ENCODE measurements at places on chromosomes 2 and 18.
A peak's percentile ranks its signal among the peaks of the same experiment; 100 is the strongest.

GRCh38 chr2:48699348-48699930 lies 56.1 kb downstream of the LHCGR start:
- DNase-seq, result no peak

GRCh38 chr2:233428008-233428407 lies 73.7 kb downstream of the DGKD start:
- no peak for DNase-seq

DNA sequence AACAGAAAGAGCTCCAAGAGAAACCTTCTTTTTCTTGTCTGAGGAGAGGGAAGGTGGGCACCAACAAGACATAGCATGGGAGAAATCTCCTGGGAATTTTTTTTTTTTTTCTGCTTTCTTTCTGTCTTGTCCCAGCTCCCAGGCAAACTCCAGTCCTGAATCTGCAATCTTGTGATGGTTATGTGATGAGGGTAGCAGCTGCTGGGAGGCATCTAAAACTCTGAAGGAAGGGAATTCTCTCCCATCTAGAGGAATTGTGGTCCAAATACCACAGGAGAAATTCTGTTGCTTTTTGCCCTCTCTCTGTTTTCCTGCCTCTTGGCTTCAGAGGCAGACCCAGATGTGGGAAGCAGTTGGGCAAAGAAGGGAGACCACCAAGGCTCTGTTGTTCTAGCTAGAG lies 16.7 kb downstream of the SCRN3 start:
- DNase-seq, result no peak

- DNase-seq, result no peak
Observed at GRCh38 chr18:60295674-60296073, 76.9 kb downstream of the MC4R start.

GRCh38 chr2:58441643-58442042 lies 200.5 kb upstream of the FANCL start:
- no peak for DNase-seq

DNA sequence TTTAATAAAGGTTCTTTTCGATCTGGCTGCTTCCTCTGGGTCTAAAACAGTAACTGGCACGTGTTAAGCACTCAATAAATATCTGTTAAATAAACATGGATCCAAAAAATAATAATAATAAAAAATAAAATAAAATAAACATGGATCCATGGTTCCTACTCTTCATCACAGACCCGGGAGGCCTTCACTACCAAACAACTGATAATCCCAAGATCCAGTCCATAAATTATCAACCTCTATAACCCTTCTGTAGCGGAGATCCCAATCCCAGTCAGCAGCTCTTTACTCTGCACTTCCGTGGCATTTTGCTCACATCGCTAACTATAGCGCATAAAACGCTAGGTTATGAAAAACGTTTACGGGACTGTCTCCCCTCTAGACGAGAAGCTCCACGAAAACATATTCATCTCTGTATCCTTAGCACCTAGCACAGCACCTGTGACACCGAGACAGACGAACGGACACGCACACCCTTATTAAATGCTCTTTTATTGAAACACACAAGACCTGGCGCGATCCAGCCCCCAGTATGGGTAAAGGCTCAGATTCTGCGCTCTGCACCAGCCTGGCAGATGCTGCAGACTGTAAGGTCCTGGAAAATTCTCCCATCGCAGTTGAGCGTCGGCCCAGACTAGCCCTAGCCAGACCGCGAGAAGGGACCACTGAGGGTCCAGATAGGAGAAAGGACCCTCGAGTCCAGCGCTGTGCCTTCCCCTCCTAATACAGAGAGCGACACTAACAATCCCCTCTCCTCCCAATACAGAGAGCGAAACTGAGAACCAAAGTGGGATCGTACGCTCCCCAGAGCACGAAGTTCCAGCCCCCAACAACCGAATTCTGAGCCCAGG lies 770 bp downstream of the NBAS start:
- DNase-seq, result no peak

DNA sequence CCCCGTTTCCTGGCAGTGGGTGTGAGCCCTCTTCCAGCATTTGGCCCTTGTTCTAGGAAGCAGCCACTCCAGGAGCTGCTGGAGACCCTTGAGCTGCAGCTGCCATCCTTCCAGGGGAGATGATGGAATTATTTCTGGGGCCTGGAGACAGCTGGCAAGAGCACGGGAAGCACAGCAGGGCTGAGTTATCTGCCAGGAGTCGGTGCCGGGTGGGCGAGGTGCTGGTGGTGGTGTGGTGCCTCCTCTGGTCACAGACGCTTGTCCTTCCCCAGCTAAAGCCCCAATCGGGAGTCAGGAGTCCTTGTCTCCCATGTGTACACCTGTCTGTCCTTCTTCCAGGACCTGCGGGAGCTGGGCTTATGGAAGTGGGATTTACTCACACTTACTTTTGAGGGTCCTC lies 36.0 kb downstream of the DPYSL5 start:
- no peak for DNase-seq

- DNase-seq, result no peak
Observed at GRCh38 chr2:105582952-105583660, 161.6 kb upstream of the NCK2 start.

DNA sequence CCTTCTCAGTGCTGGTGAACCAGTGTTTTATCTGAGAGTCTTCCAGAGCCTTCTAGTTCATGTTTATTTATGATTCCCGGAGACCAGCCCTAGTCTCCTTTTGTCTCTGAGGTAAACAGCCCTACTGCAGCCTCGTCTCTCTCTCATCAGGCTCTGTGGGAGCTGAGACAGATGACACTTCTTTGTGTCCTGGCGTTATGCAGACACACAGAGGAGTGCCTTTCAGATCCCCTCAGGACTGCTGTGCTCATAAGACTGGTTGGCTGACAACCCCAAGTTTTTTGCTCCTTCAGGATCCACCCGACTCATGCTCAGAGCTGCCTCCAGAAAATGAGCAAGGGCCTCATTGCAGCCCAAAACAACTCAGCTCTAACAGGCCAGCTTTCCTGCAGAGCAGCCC lies 523.8 kb upstream of the SPHKAP start:
- no peak for DNase-seq

- no peak for DNase-seq
Observed at GRCh38 chr2:163505281-163505680, 230.5 kb downstream of the FIGN start.

GRCh38 chr18:56235481-56236013 lies 402.8 kb downstream of the TXNL1 start:
- no peak for DNase-seq

- no peak for DNase-seq
Observed at GRCh38 chr18:51622702-51623101, 425.2 kb upstream of the MEX3C start.

GRCh38 chr2:173630425-173631126 lies 275.9 kb downstream of the CDCA7 start:
- DNase-seq, result no peak

GRCh38 chr18:57696271-57696670 lies 74.6 kb upstream of the NARS1 start:
- DNase-seq, result no peak

DNA sequence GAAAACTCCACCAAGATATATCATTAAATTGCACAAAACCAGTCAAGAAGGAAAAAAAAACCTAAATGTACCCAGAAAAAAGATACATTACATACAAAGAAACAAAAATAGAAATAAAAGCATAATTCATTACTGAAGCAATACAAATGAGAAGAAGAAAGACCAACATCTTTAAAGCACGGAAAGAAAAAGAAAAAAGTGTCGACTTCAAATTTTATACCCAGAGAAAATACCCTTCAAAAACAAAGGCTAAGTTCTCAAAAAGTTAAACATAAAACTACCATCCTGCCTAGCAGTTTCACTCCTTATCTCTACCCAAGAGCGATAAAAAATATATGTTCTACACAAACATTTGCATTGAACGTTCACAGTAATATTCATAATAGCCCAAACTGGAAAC lies 82.0 kb downstream of the ATAD2B start:
- no peak for DNase-seq

GRCh38 chr2:51528156-51528555 lies 496.2 kb upstream of the NRXN1 start:
- DNase-seq, result no peak

- DNase-seq, result no peak
Observed at GRCh38 chr2:137930146-137930545, 34.1 kb upstream of the HNMT start.

DNA sequence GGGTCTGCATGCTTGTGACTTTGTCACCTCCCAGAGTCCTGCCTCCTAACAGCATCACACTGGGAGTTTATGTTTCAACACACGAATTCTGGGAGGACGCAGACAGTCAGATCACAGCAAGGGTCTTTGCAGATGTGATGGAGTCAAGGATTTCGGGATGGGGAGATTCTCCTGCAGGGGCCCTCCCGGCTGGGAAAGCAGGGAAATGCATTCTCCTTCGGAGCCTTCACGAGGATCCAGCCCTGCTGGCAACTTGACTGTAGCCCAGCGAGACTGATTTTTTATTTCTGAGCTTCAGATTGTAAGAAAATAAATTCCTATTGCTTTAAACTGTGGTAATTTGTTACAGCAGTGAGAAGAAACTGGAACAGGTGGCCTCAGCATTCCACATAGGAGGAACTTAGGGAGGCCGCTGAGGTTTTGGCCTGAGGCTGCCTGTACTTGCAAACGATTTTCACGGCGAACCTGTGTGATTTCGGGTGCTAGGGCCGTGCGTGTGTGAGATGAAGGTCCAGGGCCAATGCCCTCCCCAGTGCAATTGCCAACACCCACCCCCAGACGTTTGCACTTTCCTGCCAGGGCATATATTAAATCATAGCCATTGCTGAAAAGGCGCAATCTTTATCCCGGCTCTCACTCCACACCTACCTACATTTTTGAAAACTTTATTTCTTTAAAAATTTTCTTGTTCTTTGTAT lies 79.8 kb downstream of the ASB1 start:
- no peak for DNase-seq

DNA sequence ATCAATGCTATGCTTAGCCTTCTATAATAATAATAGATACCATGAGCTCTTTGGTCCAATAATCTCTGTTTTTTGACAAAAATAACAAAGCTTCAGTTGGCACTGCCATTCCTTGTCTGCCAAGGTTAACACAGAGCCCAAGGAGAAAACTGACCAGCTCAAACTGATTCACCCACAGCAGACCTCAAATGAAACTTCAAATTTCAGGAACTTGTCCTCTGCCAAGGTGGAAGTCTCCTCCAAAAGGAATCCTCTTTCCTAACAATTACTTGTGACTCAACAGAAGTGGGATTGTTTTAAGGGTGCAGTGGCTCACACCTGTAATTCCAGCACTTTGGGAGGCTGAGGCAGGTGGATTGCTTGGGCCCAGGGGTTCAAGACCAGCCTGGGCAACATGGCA lies 12.1 kb downstream of the AAK1 start:
- DNase-seq, result no peak

DNA sequence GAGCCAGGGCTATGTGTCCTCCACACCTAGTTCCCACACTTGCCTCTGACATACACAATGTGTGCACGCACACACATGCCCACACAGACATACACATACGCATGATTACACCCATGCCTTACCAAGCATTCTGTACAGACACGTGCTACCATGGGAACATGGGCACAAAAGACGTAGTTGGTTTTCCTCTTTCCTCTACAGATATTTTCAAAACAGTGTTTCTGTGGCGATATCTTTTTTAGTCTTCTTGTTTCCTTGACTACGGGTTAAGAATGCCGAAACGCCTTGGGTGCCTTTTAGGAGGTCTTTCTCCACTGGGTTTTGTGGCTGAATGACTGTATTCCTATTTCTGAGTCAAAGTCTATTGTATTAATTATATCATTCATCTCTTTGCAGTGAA lies 75.5 kb upstream of the SPTBN1 start:
- no peak for DNase-seq

- no peak for DNase-seq
Observed at GRCh38 chr2:55159037-55159651, 72.9 kb downstream of the CLHC1 start.

DNA sequence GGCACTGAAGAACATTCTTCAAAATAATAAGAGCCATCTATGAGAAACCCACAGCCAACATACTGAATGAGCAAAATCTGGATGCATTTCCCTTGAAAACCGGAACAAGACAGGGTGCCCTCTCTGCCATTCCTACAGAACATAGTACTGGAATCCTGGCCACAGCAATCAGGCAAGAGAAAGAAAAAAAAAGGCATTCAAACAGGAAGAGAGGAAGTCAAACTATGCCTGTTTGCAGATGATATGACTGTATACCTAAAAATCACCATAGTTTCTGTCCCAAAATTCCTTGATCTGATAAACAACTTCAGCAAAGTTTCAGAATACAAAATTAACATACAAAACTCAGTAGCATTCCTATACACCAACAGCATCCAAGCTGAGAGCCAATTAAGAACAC lies 119.5 kb upstream of the PARD3B start:
- no peak for DNase-seq

- DNase-seq, result no peak
Observed at GRCh38 chr2:179891237-179891636, 29.8 kb upstream of the ZNF385B start.

GRCh38 chr2:69961496-69961895 lies at the start of gene ASPRV1:
Gene ASPRV1, minus strand, starts transcription at chr2:69961631. Its CDS starts 195 bp downstream, at chr2:69961436.
- DNase-seq, result no peak

- peak; percentile 80 for DNase-seq
Observed at GRCh38 chr18:48605408-48605845, 66.6 kb downstream of the CTIF start.

DNA sequence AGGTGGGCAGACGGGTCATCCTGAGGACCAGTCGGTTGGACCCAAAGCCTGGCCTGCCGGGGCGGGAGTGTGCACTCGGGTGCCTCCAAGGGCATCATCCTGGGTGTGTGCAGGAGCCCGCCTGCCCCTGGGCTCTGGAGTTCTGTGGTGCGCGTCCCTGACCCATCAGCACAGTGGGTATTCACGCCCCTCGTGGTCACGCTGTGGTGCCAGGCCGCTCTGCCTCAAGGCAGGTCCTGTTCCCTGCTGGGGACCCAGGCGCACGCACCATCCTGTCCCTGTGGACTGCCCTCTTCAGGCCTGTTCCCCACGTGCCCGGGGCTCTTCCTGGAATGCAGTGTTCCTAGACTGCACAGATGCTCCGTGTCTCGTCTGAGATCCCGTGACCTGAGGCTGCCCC lies 14.3 kb upstream of the D2HGDH start:
- no peak for DNase-seq

DNA sequence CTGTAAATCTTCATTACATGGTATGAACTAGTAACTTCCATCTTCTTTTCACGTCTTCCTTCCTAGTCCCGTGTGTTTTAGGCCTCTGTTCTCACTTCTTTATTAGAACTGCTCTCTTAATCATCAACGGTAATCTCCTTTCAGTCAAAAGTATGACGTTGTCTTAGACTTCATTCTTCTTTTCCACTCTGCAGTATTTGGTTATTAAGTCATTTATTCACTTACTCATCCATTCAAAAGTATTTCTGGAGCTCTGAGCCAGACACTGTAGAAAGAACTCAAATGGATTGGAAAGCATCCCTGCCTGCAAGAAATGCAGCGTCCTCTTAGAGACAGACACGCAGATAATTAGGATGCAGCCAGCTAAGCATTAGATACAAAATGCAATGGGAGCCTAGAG lies 494.6 kb upstream of the NRP2 start:
- DNase-seq, result no peak

- no peak for DNase-seq
Observed at GRCh38 chr2:52395912-52396311, 1364.0 kb upstream of the NRXN1 start.
